ENCODE measurements at places on chromosomes 16 and 17.

- no peak for DNase-seq
These were observed 64.8 kb upstream of the KIFC3 start for GRCh38 chr16:57867000-57867561.

DNA sequence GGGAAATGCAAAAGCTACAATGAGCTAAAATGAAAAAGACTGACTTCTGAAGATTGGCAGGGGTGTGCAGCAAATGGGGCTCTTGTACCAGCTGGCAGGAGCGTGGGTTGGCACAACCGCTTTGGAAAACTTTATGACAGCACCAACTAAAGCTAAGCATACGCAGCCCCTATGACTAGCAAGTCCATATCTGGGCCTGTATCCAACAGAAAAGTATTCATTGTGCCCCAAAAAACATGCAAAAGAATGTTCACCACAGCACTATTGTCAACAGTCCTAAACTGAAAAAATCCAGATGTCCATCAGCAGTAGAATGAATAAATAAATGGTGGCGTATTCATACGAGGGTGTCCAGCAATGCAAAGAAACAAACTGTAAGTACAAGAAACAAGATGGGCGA lies 22.6 kb upstream of the ITGA3 start:
- DNase-seq = no peak

DNA sequence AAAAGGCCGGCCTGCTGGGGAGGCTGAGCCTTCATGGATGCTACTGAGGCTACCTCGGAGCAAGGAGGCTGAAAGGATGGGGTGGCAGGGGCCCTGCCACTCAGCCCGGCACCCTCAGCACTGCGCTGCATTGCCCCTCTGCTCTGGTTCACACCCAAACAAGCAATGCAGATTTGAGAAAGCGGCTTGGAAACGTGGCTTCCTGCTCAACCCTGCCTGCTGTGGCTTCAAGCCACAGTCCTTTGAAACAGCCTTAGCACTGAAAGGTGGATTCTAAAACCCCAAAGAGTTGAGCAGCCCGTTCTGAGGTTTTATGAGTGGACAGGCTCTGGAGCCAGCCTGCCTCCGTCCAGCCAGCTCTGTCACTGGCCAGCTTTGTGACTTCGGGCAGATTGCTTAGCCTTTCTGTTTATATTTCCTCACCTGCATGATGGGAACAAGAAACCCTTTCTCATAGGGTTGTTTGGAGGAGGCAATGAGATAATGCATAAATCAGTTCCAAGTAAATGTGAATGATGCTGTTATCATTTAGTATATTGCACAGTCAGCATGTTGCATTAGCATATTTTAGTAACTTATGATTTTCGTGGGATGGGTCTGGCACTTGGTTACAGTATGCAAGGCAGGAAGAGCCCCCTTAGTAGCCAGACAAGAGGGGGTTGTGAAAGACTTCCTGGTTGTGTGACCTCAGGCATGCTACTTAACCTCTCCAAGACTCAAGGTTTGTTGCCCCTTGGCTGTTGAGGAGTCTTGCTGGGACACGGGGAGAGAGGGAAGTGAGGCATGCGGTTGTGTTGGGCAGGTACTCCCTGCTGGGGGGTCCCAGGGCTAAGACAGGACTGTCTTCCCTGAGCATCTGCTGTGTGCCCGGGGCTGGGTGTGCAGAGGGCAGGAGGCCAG lies 23.6 kb downstream of the CRISPLD2 start:
- no peak for DNase-seq

GRCh38 chr16:53518550-53519416 lies 15.8 kb upstream of the AKTIP start:
- DNase-seq = peak; percentile 68

DNA sequence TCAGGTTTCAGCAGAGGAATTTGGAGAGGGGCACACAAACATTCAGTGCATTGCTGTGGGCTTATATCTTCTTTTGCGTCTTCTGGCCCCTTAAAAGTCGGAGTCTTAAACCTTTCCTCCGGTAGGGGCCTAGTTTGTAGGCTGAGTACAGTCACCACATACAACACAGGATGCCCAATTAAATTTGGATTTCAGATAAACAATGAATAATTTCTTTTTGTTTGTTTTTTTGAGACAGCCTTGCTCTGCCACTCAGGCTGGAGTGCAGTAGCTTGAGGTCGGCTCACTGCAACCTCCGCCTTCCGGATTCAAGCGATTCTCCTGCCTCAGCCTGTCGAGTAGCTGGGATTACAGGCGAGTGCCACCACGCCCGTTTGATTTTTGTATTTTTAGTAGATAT lies 26.7 kb upstream of the ADORA2B start:
- DNase-seq = no peak

GRCh38 chr17:45149669-45150664 lies 1.7 kb downstream of the HEXIM1 start:
- DNase-seq = peak; percentile 47

DNA sequence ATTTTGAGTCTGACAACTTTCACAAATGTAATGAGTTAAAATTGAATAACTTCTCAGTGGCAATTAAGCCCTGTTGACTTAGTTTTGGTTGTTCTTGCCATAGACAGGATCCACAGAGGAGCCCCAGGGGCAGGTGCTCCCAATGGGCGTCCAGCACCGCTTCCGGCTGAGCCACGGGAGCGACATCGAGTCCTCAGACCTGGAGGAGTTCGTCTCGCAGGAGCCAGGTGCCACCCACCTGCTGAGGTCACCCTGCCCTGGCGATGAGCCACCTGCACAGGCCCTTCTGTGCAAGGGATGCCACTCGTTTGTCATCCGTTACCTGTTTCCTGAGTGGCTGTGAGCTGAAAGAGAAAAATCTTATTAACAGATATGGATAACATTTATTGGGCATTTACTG lies 10.7 kb downstream of the CCDC40 start:
- DNase-seq = no peak

DNA sequence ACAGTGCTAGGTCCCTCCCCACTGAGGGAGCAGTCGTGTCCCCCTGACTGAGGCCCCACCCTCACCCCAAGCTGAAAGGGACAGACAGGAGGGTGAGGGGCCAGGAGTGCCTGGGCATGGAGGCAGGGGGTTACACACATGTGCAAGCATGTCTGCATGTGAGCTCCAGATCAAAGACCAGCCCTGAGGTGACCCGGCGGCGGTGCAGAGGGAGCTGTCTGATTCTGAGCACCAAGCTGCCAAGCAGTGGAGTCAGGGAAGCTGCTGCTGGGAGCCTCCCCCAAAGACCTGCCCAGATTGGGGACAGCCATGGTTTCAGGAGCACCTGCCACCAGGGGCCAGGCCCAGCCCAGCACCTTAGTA lies 5.5 kb downstream of the DLX3 start:
- DNase-seq = no peak

- no peak for DNase-seq
These were observed 38.7 kb upstream of the FOXJ1 start for GRCh38 chr17:76179496-76180467.
